Thyroid gland (tissue), 4 donors: ENCODE measurements at places on chromosomes 4 and X. TPM values are rescaled to one million over a fixed set of nuclear protein-coding genes. Genes with fewer than 3 reads are reported as not detected.

CFP gene
- 1.5 TPM for total RNA-seq

GRCh38 chrX:22026731-22027130 lies 5.4 kb upstream of the PHEX start:
- H3K36me3 ChIP-seq = no peaks in the 10 kb centered on the region
- no peaks in the 10 kb centered on the region for H3K27me3 ChIP-seq

DCX gene
- not detected for total RNA-seq

NPFFR2 gene
- total RNA-seq = not detected

DNA sequence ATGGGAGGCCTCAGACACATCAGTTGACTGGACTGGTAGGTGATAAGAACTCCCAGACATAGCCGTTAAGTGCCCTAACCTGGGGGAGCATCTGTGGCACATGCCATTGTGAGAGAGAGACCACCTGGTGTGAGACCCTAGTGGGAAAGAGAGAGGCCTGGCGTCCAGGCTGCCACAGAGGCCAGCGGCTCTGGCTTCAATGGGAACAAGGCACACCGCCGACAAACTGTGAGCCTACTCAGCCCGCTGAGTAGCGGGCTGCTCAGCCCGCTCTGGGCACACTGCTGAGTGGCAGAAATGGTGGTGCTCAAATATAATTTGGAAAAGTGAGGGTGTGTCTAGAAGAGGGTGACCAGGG lies 34.0 kb downstream of the PHKA2 start:
- no peaks in the 10 kb centered on the region for H3K27me3 ChIP-seq
- no peak for DNase-seq
- H3K4me1 ChIP-seq = no peaks in the 10 kb centered on the region
- H3K36me3 ChIP-seq = no peaks in the 10 kb centered on the region

DNA sequence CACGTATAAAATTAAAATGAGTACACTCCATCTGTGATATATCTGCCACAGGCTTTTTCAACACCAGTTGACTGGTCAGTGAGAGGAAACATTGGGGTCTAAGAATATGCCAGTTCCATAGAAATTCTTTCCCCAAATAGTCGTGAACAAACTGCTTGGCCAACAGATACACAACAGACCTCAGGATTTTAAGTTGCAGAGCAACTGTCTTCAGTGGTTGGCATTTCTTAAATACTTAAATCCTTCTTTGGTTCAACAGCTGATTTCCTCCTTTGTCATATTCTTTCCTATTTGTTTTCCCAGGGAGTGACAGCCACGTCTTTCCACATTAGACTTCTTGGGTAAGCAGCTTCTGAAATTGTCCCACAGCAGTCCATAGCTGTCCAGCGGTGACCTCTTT lies 7.0 kb upstream of the DDX60 start:
- DNase-seq = no peak
- no peaks in the 10 kb centered on the region for H3K27me3 ChIP-seq
- H3K4me3 ChIP-seq = no peak overlapping the region
- no peaks in the 10 kb centered on the region for H3K4me1 ChIP-seq

NLGN3 gene
- 0.45 TPM for total RNA-seq

- H3K36me3 ChIP-seq = no peaks in the 10 kb centered on the region
- DNase-seq = no peak
- no peak overlapping the region for H3K27ac ChIP-seq
These were observed 30.7 kb upstream of the CBR4 start for GRCh38 chr4:169040559-169041261.

HPRT1 gene
- 29.2 TPM for total RNA-seq

RIPPLY1 gene
- total RNA-seq = not detected

DNA sequence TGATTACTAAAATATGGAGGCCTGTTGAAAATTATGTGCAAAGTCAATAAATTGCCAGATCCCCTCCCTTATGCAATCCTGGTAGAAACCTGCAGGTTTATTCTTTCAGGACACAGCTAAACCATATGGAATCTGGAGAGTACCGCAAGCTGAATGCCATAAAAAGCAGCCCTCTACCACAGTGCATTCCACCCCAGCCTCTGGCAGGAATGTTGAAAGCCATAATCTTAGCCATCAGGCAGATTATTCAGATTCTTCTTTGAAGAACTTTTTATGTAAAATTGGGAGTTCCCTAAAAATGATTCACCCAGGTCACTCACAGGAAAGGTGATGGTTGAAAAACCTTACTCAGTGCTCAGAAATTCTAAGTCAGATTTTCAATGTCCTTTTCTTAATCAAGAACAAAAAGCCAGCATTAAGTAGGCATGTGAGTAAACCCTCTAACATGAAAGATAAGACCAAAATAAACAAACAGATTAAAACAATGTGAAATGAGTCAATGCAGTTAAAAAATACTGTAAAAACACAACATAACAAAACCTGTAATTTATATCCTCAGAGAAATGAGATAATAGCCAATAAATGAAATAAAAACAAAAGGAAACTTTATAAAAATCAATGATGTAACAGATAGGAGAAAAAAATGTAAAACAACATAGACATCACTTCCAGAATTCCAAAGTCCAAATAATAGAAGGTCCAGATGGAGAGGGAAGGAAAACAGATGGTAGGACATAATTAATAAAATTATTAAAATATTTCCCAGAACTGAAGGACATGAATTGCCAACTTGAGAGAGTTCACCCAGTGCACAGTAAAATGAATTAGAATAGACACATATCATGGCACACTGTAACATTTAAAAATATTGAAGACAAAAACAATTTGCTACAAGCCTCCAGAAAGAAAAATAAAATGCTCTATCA lies 226.9 kb downstream of the FSTL5 start:
- no peaks in the 10 kb centered on the region for H3K27me3 ChIP-seq
- H3K4me1 ChIP-seq = no peaks in the 10 kb centered on the region
- H3K27ac ChIP-seq = no peak overlapping the region
- H3K4me3 ChIP-seq = no peak overlapping the region
- no peak for DNase-seq

POU3F4 gene
- not detected for total RNA-seq

DNA sequence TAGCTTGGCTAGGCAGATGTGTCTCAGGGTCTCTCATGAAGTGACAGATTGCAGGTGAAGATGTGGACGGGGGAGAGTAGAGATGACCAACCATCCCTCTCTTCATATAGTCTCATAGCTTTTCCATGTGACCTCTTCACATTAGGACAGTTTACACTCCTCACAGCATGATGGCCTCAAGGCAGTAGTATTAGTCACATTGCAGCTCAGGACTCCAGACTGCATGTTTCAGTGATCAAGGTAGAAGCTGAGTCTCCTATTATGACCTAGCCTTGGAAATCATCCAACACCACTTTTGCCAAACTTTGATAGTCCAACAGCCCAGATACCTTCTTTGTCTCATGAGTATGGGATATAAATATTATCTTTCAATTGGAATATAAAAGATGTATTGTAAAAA lies 147.7 kb downstream of the GASK1B start:
- H3K36me3 ChIP-seq = no peaks in the 10 kb centered on the region
- H3K4me3 ChIP-seq = no peak overlapping the region
- H3K27me3 ChIP-seq = no peaks in the 10 kb centered on the region
- no peaks in the 10 kb centered on the region for H3K4me1 ChIP-seq

XAGE1A gene
- total RNA-seq = not detected

- H3K36me3 ChIP-seq = no peaks in the 10 kb centered on the region
- H3K4me3 ChIP-seq = no peak overlapping the region
- DNase-seq = no peak
These were observed 43.4 kb downstream of the EFNB1 start for GRCh38 chrX:68872171-68872570.

MUC7 gene
- total RNA-seq = not detected

MAGEB18 gene
- total RNA-seq = not detected
